Erythroblast (primary cell): ENCODE measurements at places on chromosomes 4 and X.

DNA sequence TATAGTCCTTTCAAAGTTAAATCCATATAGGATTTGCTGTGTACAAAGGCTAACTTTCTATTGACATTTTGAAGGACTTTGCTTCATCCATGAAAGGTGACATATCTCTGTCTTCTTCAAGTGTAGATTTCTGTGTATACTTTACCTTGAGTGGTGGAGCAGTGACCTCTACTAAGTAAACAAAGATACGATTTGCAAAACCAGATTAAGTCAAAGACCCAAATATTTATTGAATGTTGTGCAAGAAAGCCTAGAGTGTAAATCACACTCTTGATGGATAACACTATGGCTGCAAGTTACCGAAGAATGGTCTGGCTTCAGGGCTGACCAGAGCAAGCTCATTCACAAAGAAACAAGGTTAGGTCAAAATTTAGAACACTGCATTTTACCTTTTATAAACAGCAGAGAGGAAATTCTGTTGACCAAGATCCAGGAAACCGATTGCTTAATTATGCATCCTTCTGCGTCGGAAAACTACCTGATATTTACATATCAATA is 5.4 kb upstream of the FGG start:
- DNase-seq, result no peak

GRCh38 chr4:39068907-39069306 is 6.9 kb downstream of the KLHL5 start:
- DNase-seq, result no peak

DNA sequence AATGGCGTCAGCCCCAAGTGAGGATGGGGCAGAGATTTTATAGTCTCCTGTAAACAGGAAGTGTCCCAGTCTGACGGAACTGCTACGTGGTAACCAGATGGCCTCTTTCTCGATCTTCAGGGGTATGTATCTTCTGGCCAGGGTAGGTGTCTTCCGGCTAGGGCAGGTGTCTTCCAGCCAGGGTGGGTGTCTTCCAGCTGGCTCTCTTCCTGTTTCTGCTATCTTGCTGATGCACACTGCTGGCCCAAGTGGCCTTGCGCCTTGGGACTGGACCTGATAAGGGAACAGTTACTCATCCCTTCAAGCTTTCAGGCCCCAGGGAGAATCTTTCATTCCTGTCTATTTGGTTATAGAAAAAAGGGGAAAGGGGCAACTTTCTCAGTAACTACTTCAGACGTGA is 178.7 kb upstream of the MAGEE2 start:
- no peak for DNase-seq

DNA sequence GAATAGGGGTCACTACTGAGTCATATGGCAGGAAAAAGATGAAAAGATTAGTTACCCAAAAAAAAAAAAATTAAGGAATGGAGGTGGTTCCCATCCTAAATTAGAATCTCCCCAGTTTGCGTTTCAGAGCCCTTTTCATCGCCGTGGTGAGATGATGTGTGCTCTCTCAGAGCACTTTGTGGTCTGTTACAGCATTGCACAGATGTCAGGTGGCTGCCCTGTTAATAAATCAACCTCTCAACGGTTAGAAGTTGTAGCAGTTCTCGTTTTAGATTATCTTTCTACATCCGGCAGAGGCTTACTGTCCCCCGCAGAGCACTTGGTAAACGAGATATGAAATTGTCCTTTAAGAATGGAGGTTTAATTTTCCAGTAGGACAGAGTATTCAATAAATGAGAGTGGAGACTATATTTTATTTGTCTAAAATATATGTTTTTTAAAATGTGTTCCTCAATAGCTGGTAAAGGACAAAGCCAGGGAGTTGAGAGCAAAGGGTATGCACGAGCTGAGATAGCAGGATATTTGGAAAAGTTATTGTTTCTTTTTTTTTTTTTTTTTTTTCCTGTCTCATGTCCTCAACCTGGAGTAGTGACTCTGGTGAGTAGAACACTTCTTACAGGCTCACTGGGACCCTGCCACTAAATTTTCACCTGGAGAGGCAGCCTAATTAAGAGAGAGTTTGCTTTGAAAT is 26.9 kb downstream of the AFF1 start:
- peak; percentile 86 for DNase-seq

DNA sequence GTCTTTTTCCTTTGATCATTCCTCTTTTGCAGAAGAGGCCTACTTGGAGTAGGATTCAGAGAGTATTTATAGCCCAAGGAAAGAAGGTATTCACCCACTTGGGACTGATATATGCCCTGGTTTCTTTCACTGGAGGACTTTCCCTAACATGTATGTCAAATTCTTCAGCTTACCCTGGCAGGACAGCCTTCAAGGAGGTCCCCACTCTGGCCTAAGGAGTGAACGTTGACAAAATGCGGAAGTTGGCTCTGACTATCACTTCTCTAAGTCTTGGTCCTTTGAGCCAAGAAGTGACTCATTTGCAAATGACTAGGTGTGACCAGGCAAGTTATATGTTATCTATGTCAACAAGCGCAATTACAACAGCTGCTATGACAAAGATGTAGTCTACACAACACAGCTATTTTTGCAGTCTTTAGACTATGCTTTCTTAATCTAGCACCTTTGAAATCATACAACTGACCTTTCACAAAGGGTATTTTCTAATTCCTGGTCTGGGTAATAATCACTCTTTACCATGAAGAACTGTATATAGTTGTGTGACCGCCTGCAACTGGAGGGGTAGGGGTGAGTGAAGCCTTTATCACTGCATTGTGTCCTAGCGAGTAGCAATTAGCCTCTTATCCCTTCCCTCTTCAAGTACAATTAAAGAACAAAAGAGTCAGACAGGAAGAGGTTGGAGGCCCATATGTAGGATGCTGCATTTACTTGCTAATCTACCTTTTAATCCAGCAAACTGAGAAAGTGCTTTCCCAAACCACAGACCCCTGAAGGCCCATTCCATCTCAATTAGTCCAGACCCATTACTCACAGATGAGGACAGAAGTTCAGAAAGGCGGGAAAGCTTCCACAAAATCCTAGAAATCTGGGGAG is 50.1 kb downstream of the RASGEF1B start:
- DNase-seq, result peak; percentile 95

GRCh38 chrX:10653302-10653701 is 32.9 kb upstream of the MID1 start:
- DNase-seq, result no peak

- peak; percentile 19 for DNase-seq
These were observed 23.8 kb downstream of the MSL3 start for GRCh38 chrX:11781734-11782370.

GRCh38 chr4:169080981-169081380 is 70.9 kb upstream of the CBR4 start:
- no peak for DNase-seq

GRCh38 chr4:110869114-110869513 is 246.2 kb upstream of the PITX2 start:
- DNase-seq, result no peak

- no peak for DNase-seq
These were observed 181.4 kb upstream of the NEIL3 start for GRCh38 chr4:177128306-177128705.

GRCh38 chr4:40152637-40153036 is 44.2 kb upstream of the RHOH start:
- no peak for DNase-seq

- DNase-seq, result no peak
These were observed 34.7 kb downstream of the TMPRSS11A start for GRCh38 chr4:67928546-67928945.

GRCh38 chrX:109537324-109537665 is 651 bp downstream of the NXT2 start:
- no peak for DNase-seq

GRCh38 chrX:50469206-50469605 is 1.4 kb downstream of the DGKK start:
- no peak for DNase-seq

DNA sequence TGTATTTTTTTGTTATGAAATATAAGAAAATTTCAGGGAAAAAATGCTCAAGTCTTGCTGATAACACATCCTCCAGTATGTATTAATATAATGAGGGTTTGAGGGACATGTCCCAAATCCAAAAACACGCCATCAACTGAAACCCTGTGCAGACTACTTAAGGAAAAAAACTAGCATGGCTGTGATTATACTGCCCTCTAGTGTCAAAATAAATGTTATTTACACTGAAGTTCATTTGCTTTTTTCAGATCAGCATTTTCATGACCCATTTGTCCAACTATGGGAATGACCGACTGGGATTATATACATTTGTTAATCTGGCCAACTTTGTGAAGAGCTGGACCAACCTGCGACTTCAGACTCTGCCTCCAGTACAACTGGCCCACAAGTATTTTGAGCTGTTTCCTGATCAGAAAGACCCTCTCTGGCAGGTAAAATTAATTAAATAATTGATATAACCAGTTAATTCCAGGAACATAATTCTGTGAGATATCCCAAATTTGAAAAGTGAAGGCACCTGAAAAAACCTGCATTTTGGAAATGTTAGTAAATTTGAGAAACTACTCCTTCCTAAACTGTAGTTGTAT is 128.5 kb downstream of the PRSS12 start:
- DNase-seq, result peak; percentile 58
